ENCODE measurements at places on chromosomes 11 and 22.

DNA sequence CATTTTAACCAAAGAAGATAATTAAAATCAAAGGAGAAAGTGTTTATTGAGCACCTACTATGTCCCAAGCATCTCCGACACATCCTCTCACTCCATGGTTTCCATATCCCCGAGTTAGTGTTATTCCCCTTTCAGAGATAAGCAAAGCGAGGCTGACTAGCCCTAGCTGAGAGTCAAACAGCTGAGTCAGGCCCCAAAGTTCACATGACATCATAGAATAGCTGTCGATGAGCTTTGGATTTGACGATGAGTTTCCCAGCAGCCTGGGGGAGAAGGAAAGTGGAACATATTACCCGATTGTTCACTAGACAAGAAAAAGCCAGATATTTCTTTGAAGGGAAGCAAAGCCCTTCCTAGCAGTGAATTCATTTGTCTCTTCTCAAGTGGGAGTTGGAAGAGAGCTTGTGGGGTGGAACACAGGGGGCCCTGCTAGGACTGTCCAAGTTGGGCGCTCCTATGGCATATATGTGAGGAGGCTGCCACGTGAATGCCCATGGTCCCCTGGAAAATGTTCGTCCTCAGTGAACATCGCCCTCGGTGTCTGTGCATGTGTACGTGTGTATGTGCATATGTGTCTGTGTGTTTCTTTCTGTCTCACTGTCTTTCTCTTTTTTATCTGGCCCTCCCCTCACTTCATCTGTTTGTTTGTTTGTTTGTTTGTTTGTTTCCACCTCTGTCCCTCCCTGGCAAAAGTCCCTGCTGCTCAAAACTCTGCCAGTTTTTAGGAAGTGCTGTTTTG is 493 bp upstream of the CYTH4 start:
- DNase-seq: no peak

DNA sequence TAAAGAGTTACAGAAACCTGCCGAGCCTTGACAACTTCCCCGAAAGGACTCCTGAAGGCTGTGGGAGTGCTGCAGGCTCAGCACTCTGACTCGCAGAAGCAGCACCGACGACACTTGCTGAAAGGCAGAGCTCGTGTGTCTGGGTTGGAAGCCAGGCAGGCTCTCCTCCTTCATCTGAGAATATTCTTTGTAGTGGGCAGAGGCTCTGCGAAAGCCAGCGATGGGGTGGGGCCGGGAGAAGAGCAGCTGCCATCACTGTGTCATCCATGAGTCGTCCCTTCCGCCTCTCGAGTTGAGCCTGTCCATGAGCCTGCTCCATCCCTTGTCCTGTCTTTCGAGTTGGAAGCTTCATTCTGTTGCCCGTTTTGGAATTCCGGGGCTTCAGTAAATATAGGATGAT is 11.9 kb downstream of the GLB1L2 start:
- DNase-seq: no peak

GRCh38 chr11:125663910-125664309 is 16.7 kb downstream of the ACRV1 start:
- no peak for DNase-seq

GRCh38 chr11:27085605-27086004 is 45.0 kb downstream of the BBOX1 start:
- DNase-seq: no peak

- no peak for DNase-seq
Observed at GRCh38 chr11:75471176-75471973, 38.4 kb upstream of the KLHL35 start.

DNA sequence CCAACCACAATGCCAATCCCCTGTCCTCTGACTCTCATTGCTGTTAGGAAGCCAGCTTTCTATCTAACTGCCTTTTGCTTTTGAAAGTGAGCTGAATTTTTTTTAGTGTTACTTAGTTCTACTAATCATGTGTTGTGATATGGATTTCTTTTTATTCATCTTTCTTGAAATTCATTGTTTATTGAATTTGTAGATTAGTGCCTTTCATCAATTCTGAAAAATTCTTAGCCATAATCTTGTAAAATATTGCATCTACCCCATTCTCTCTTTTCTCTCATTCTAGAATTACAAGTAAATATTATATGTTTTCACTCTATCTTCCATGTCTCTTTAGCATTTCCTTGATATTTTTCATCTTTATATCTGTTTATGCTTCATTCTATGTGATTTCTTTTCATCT is 47.8 kb downstream of the DDIAS start:
- DNase-seq: no peak

- DNase-seq: no peak
Observed at GRCh38 chr11:63032457-63032856, 16.8 kb upstream of the SLC22A8 start.

DNA sequence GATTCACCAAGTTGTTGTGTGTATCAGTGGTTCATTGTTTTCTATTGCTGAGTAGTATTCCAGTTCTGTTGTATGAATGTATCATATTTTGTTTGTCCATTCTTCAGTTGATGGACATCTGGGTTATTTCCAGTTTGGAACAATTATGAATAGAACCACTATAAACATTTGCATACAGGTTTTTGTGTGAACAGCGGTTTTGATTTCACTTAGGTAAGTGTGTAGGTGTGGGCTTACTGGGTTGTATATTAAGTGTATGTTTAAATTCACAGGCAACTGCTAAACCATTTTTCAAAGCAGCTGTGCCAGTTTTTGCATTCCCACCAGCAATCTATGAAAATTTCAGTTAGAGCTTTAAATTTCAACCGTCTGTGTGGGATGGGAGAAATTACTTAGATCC is 217.8 kb downstream of the NELL1 start:
- DNase-seq: no peak

- no peak for DNase-seq
Observed at GRCh38 chr11:94649254-94649653, 82.1 kb downstream of the PIWIL4 start.

DNA sequence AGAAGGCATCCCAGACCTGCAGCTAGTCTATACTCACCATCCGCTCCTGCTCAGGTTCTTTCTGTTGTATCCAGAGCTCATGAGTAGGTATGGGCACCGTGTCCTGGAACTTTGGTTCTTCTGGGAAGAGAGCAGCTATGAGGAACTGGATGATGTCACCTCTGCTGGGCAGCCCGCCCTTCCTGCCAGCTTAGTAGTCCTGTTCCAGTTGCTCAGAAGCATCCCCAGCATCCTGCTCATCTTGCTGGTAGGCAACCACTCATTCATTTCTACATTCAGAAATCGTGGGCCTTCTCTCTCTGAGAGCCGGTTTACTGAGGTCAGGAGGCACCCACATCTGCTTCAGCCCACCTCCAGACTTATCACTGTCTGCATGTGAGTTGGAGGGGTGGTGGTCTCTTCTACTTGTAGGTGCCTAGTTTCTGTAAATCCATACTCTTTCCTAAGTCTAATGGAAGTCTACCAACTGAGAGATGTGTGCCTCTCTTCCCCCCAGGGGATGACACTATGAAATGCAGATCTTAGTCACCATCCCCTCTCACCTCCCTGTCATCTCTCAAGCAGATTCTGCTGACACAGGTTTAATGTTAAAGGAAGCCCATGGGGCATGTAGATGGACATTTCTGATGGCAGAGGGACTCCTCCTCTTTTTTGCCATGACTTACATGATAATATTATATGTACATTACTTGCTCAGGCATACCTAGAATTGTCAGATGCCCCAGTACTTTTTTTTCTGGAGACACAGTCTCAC is 29.6 kb upstream of the CCDC134 start:
- no peak for DNase-seq

DNA sequence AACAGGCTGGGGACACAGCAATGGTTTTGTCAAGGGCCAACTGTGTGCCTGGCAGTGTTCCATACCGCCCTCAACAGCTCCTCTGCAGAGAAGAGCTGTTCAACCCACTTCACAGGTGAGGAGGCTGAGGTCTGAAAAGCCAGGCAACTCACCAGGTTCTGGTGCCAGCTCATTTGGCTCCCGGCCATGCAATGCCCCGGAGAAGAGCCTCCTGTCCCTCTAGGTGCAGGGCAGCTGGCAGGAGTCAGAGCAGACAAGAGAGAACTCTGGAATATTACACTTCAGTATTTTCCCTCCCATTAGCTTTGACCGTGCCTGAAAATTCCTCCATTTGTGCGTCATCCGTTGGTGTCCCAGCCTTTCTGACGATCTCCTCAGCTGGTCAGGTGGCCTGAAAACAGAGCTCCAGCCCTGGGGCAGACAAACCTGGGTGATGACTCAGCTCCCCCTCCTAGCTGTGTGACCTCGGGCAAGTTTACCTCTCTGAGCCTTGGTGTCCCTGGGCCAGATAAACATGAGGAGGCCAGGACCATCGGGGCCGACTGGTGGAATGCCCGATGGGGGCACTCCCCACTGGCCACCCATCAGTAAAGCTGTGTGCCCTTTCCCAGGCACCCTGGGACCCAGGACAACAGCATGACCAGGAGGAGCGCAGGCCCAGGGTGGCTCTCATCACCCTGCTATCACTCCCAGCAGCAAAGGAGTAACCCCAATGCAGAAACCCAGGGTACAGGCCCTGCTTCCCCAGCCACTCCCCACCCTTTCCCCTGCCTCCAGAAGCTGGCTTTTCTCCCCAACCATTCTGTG is 9.6 kb upstream of the C1QTNF6 start:
- DNase-seq: peak; percentile 52

DNA sequence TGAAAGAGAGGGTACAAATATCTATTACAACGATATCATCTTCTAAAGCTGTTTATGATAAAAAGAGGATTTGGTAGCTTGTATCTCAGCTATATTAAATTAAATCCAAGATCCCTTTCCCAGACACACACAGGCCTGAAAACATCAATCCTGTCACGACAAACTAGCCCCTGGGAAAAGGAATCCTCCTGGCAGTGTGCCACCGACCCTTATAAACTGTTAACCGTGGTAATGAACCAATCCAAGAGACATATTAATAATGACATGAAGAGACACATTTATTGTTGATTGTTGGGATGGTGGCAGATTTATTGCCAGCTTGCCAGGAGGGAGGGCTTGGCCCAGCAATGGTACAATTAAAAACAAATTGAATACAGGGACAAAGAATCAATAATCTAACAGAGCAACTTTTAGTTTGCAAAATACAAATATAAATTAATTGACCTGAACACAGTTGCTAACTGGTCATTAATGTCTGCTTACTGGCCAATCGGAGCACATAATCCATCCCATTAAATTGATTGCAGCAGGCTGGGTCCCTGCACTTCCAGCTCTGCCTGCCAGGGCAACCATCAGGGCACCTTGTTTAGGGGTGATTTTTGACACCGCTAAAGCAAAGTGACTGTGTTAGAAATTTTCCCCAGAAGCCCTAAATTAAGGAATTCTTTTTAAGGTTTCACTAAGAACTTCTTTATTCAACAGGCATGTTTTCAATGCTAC is 887.6 kb downstream of the OPCML start:
- no peak for DNase-seq

DNA sequence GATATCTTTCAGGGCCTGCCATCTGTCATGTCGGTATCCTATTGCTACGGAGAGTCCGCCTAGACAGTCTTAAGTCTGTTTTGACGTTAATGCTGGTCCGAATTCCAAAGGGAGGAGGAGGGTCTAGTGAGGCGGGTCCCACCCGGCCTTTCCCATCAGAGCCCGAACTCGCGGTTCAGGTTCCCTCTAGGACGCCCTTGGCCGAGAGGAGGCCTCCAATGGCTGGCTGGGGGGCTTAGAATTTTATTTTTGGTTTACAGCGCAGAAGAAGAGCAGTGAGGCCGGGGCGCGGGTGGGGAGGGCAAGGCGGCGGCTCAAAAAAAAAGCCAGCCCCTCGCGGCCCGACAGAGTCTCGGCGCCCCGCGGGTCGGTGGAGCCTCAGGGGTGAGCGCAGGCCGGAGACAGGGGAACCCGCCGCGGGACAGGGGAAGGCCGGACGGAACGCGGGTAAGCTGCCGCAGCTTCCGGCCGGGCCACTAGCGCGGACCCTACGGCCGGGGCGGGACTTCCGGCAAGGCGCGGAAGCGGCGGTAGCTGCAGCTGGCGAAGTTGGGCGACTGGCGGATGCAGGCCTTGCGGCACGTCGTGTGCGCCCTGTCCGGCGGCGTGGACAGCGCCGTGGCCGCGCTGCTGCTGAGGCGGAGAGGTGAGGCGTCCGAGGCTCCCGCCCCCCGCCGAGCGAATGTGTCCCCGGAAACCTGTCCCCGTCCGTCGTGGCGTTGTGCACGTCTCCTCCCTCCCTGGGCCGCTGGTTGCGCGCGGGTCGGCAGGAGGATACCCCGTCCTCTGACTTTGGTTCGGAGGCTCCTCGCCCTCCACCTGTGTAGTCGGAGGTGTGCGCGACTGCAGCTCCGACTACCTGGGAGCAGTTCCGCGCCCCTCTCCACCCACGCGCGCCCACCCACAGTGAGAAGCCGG is at the start of gene TRMU:
Gene TRMU (plus strand): TSS at position 514 of the 918 bp plus-strand sequence. CDS start 51 bp downstream, at position 565.
- DNase-seq: peak; percentile 85

GRCh38 chr11:35709376-35709775 is 46.8 kb downstream of the TRIM44 start:
- no peak for DNase-seq

DNA sequence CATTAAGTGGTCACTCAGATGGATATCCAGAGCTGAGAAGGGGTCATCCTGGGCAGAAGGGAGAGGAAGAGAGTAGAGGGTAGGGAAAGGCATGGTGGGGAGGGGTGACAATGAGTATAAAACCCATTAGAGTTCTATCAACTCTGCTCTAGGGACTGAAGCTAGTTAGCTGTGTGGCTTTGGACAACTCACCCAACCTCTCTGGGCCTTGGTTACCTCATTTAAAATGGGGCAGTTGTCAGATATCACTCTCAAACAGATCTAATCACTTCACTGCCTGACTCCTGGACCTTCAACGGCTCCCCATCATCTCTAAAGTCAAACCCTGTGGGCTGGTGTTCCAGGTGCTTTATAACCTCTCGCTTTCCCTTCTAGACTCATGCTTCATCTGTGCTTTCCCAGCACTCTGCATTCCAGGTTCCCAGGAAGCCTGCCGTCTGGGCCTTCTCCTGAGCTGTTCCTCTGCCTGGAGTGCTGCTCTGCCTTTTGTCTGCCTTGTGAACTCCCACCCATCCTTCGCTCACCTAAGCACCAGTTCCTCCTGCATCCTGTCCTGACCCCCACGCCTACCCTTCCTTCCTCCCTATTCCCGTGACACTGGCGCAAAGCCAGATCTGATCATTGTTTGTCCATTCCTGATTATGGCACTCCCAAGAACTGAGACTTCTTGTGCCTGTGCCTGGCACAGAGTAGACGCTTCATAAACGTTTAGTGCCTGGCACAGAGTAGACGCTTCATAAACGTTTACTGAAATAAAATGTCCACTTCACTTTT is 22.3 kb upstream of the KCNJ11 start:
- DNase-seq: no peak

All from astrocyte of the spinal cord (primary cell).